HCEC 1CT (cell line): ENCODE measurements at places on chromosomes 13 and 19.

- no peak for DNase-seq
Observed at GRCh38 chr13:113783966-113784644, 25.1 kb downstream of the TMEM255B start.

- no peak for DNase-seq
Observed at GRCh38 chr13:114237415-114238112, 2.9 kb downstream of the CDC16 start.

GRCh38 chr13:50979187-50979586 lies 69.6 kb downstream of the RNASEH2B start:
- DNase-seq, result peak; percentile 22

DNA sequence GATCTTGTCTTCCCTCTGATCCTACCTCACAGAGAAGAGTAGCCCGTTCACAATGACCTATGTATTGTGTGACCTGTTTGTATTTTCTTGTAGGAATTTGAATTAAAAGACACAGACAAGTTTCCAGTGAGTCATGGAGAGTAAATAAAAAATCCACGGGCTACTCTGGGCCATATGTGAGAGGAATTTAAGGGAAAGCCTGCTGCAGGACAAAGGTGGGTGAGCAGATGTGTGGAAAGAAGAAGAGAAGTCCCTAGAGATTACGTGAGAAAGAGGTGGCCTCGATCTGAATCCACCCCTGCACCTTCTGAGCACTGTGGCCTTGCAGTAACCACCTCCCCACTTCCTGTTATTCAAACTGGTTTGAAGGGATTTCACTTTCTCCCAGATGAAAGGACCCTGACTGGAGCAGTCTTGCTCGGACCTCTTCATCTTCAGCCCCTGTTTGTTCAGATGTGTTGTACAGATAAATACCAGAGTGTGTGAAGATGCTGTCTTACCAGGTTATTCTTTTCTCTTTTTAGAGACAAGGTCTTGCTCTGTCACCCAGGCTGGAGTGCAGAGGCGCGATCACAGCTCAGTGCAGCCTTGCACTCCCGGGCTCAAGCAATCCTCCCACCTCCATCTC lies 205.4 kb downstream of the PDS5B start:
- no peak for DNase-seq

GRCh38 chr19:49442771-49443365 lies 1.5 kb upstream of the SLC17A7 start:
- peak; percentile 86 for DNase-seq

- DNase-seq, result no peak
Observed at GRCh38 chr13:114099918-114100445, 32.4 kb downstream of the RASA3 start.

GRCh38 chr13:111368091-111368490 lies 47.6 kb downstream of the TEX29 start:
- DNase-seq, result no peak

- DNase-seq, result no peak
Observed at GRCh38 chr13:34822650-34823049, 119.4 kb upstream of the NBEA start.

GRCh38 chr13:21825186-21825585 lies 154.3 kb downstream of the FGF9 start:
- no peak for DNase-seq

- no peak for DNase-seq
Observed at GRCh38 chr13:30607908-30608307, 9.8 kb upstream of the USPL1 start.

DNA sequence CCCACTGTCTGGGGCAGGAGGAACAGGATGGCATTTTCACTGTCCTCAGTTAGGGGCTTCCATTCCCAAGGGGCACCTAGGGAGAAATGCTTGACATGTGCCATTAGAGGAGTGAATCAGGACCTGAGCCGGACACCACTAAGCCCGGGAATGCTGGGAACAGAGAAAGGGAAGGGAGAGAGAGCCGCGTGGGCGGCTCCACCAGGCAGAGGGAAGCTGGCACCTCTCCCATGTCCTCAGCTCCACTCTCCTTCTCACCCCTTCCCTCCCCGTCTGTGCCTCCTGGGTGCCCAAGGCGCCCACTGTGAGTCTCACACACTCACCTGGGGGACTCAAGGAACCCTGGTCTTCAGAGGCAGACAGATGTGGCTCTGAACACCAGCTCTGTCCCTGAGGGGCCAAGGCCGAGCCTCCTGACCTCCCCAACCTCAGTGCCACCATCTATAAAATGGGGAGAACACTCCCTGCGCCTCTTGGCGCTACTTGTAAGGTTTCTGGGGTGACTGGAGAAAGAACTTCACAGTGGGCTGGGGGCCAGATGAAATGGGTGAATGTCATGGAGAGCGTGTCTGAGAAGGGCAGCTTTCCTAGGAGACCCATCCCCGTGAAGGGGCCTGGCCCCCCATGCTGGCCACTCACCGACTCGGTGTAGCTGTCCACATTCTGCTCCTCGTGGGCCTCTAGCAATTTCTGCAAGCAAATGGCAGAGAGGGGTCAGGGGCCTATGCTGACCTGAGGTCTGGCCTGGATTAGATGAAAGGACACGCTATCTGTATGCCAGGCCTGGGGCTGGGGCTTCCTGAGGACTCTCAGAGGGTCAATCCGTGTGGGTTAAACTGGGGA lies 5.3 kb upstream of the KPTN start:
- DNase-seq, result no peak

DNA sequence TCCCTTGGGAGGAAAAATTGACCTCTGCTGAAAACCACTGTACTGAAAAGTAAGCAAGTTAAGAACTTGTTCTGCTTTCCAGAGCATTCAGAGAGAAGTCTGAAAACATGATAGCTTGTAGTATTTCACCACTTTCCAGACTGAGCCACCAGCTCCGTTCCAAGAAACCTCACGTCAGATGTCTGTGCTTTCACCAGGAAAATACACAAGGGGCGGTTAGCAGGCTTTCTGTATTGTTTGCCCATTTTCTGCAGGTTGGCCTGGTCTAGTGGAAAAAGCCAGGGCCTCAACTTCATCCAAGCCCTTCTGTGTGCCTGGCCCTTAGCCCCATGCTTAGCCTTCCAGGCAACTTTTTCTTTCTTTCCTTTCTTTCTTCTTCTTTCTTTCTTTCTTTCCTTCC lies 36.4 kb downstream of the RXFP2 start:
- no peak for DNase-seq

DNA sequence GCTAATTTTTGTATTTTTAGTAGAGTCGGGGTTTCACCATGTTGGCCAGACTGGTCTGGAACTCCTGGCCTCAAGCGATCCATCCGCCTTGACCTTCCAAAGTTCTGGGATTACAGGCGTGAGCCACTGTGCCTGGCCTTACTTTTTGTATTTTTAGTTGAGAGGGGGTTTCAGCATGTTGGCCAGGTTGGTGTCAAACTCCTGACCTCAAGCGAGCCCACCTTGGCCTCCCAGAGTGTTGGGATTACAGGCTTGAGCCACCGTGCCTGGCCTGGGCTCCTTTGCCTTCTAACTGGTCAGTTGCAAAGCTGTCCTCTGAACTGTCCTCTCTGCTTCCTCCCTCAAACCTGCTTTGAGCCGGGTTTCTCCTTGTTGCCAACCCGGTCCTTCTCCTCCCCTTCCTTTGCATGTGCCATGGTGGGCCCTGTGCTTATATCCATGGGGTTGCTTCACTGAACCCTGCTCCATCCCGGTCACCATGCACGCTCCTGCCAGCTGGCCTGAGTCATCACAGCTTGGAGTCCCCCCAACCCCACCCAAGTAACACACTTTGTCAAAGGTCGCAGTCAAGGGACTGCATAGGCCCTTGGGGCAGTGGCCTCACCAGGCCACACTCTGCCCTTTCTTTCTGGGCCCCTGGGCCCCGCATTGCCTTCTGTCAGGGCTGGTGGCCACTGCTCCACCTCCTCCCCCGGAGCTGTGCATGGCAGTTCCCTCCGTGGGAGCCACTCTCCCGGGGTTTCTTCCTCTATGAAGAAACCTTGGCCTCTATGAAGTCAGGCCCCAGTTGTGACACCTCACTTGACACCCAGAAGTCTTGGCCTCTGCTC lies 21.2 kb downstream of the WTIP start:
- DNase-seq, result no peak

DNA sequence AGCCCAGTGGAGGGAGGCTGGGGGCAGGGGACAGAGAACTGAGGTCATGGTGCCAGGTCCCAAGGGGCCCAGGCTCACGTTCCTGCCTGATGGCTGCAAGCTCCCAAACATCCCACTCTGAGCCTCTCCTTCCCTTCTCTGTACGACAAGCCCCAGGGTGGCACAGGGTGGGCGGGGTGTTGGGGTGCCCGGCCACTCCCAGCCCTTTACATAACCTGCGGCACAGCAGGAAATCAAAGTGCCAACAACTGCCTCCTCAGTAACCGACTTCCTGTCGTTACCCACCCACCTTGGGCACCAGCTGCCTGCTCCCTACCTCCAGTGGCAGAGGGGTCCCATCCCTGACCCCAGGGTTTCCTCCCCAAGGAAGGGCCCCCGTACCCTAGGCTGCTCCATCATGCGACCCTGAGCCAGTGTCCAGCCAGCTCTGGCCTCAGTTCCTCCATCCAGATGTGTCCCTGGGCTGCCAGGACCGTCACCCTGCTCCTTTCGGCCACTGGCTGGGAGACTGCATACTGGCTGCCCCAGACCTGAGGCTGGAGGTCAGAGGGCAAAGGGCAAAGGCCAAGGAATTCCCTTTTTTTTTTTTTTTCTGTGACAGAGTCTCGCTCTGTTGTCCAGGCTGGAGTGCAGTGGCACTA lies 27.7 kb upstream of the NFIC start:
- no peak for DNase-seq

- no peak for DNase-seq
Observed at GRCh38 chr19:14181906-14182305, 24.1 kb downstream of the ADGRL1 start.

- no peak for DNase-seq
Observed at GRCh38 chr13:34031610-34032009, 213.7 kb downstream of the RFC3 start.

- DNase-seq, result no peak
Observed at GRCh38 chr13:97114651-97115050, 107.5 kb upstream of the MBNL2 start.

- DNase-seq, result no peak
Observed at GRCh38 chr13:50714891-50715290, 128.6 kb downstream of the DLEU7 start.

DNA sequence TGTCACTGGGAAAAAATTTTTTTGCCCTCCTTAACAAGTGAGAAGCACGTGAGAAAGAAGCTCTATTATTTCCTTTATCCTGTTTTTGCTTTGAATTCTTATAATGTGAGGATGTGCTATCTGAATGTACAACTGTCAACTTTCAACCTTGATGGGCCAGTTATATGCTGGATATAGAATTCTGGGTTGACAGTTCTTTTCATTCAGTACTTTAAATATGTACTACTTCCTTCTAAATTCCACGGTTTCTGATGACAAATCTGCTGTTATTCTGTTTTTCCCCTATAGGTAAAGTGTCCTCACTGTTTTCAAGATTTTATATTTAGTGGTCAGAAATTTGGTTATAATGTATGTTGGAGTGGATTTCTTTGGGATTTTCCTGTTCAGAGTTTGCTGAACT lies 29.9 kb downstream of the ZDHHC20 start:
- DNase-seq, result no peak

GRCh38 chr13:23758798-23759527 lies 130.2 kb downstream of the MIPEP start:
- DNase-seq, result no peak

- DNase-seq, result no peak
Observed at GRCh38 chr19:18672606-18673337, 10.7 kb upstream of the CRTC1 start.

- peak; percentile 69 for DNase-seq
Observed at GRCh38 chr19:42246143-42246921, 3.9 kb upstream of the GSK3A start.

GRCh38 chr19:581399-582111 lies 8.1 kb upstream of the HCN2 start:
- no peak for DNase-seq

DNA sequence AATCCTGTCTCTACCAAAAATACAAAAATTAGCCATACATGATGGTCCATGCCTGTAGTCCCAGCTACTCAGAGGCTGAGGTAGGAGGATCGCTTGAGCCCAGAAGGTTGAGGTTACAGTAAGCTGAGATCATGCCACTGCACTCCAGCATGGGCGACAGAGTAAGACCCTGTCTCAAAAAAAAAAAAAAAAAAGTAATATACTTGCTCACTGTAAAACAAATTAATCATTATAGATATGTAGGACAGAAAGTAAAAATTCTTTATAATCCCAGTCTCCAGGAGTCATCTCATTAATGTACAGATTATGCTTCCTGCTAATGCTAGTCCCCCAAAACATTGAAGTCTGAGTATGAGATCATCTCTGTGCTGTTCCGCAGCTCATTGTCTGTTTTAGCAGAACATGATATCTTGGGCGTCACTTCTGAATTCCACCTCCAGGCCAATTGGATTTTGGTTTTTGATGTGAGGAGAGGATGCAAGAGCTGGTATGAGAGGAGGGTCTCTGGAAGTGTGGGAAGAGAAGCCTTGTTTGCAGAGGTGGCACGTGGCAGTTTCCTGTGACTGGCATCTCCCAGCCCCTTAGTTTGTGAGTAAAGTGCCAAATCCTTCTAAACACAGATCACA lies 75.4 kb upstream of the NPAS1 start:
- DNase-seq, result no peak

DNA sequence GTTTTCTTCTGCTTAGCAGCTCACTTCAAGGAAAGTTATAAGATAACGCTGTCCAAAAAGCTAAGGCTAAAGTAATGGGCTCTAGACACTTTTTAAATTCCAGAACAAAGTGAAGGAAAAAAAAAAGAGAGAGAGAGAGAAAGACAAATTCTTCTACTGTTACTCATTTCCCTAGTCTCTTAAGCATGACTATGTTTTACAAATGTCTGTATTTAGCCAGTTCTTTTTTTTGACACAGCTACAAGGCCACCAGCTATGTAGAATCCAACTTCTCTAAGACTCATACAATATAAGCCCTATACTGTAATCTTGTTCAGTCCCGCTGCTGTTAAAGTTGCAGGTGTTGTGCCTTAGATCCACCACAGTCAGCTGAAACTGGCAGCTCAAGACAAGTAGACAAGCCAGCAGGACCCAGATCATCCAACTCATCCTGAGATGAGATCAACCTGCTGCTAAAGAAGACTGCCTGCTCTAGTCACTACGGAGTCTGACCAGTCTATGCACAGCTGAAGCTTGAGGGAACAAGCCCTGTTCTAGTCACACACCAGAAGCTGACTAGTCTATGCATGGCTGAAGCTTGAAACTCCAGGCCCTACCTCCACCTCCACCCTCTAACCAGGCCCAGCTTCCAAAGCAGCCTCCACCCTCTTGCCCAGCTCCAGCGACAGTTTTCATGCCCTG lies 10.3 kb upstream of the ZNF83 start:
- DNase-seq, result peak; percentile 26

DNA sequence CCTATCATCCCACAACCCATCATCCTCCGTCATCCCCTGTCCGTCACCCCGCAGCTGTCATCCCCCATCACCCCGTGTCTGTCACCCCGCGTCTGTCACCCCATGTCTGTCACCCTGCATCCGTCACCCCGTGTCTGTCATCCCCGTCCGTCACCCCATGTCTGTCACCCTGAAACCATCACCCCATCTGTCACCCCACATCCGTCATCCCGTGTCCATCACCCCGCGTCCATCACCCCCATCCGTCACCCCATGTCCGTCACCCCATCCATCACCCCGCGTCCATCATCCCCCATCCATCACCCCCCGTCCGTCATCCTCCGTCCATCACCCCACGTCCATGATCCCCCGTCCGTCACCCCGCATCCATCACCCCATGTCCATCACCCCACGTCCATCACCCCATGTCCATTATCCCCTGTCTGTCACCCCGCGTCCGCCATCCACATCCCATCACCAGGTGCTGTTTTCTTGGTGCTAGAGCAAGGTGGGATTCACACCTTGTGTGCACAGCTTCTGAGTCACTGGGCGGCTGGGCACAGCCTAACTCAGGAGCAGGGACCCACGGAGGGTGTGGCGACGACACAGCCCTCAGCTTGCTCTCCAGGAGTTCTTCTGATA lies 24.2 kb downstream of the RASA3 start:
- no peak for DNase-seq

- peak; percentile 42 for DNase-seq
Observed at GRCh38 chr13:99658261-99658991, 157.2 kb downstream of the TM9SF2 start.
